Neural crest cell (in vitro differentiated cells): ENCODE measurements at places on chromosomes 2 and 18. TPM values are rescaled to one million over a fixed set of nuclear protein-coding genes. Genes with fewer than 3 reads are reported as not detected.

DNA sequence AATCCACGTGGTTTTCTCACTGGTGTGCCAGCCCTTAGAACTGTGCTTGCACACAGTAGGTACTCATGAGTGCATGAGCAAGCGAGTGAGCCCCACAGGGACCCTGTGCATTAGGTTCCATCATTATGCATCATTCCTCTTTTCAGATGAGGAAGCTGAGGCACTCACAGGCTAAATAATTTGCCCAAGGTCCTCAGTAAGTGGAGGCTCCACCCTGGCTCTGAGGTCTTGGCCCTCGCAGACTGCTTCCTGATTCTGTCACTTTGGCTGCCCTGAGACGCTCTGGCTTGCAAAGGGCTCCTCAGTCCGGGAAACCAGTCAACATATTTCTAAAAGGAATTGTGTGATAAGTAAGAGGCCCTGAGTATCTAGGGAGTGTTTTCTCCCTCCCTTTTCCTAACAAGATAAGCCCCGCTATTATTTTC lies 71.7 kb downstream of the IL1R2 start:
- no peak for DNase-seq

G6PC2 gene
- not detected in 2 replicates for total RNA-seq

DNA sequence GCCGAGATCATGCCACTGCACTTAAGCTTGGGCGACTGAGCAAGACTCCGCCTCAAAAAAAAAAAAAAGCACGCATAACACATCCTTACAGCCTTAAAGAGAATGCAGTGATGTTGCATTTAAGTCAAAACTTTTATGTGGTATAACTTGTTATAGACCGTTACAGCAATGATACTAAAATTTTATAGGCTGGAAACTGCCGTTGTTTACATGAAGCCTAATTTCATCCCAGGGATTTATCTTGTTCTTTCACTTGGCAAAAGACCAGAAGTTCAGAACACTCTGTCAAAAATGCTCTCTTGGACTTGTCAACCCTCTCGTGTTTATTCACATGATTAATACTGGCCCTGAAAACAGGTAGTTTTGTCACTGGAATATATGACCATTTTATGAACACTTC lies 7.4 kb downstream of the GNAL start:
- no peak for DNase-seq

DNA sequence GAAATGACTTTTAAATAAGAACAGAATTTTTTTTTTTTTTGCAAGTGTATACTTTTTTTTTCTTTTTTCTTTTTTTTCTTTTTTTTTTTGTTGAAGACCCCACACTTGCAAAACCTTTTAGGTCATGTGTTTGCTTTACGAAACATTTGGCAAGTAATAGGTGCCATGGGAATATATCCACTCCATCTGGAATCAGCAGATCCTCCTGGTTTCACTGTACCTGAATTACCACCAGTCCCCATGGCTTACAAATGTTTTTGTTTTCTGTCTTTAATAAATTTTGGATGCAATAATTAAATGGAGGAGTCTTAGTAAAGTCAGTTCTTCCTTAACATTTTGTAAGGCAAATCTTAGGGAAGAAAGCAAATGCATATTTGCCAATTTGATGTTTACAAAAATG lies 559.7 kb upstream of the ZEB2 start:
- no peak for DNase-seq

DNA sequence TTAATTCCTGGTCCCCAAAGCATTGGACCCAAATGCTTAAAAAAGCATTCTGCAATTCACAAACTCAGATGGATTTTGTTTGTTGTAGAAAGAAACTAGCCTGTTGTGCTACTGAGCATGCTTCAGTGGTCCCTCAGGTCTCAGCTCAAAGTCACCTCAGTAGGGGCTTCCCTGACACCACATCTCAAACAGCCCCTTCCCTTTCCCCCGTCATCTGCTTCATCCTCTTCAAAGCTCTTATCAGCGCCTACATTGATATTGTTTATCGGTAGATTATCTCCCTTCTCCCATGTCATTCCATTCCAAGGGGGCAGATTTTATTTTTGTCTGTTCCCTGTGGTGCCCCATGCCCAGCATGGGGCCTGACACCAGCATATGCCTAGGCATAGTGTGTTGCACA lies 172.9 kb downstream of the CELF4 start:
- no peak for DNase-seq

BAZ2B gene
- total RNA-seq = 65.9 and 76.2 TPM in 2 replicates

- no peak for DNase-seq
Observed at GRCh38 chr2:223787358-223787757, 50.0 kb downstream of the AP1S3 start.

GRCh38 chr2:239225871-239226561 lies 174.8 kb downstream of the HDAC4 start:
- DNase-seq = no peak

FIGN gene
- total RNA-seq = 57.3 and 58.1 TPM in 2 replicates

SLC19A3 gene
- 0.54 and 1.1 TPM in 2 replicates for total RNA-seq

DNA sequence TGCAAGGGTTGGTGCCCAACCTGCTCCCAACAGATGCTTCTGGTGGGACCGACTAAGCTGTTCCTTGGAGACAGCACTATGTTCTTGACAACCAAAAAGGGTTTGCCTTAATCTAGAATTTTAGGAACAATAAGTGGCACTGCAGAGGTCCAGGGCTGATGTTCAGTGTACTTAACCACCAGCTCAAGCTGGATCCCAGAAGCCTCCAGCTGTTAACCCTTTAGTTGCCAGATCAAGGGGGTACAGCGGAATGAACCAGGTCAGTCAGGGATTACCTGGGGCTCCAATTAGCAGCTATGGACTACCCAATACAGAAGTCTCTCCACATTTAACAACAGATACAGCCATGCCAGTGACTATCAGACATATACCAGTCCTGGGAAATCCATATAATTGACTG lies 3.5 kb downstream of the GPR75 start:
- no peak for DNase-seq

IL1RL2 gene
- not detected in 2 replicates for total RNA-seq

DNA sequence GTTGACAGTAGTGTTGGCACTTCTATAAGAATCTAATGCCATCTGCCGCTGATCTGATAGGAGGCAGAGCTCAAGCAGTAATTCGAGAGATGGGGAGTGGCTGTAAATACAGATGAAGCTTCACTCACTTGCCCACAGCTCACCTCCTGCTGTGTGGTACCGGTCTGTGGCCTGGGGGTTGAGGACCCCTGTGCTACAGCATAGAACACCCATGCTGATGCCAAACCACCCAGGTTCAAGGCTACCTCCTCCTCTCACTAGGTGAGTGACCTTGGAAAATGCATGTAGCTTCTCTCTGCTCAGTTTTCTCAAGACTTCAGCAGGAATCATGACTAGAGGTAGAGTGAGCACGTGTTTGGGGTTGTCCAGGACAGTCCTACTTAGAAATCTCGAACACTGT lies 263.4 kb downstream of the SH3BP4 start:
- DNase-seq = no peak

UCN gene
- total RNA-seq = 1.6 and 1.9 TPM in 2 replicates

PSD4 gene
- 2.4 and 2.9 TPM in 2 replicates for total RNA-seq

DNA sequence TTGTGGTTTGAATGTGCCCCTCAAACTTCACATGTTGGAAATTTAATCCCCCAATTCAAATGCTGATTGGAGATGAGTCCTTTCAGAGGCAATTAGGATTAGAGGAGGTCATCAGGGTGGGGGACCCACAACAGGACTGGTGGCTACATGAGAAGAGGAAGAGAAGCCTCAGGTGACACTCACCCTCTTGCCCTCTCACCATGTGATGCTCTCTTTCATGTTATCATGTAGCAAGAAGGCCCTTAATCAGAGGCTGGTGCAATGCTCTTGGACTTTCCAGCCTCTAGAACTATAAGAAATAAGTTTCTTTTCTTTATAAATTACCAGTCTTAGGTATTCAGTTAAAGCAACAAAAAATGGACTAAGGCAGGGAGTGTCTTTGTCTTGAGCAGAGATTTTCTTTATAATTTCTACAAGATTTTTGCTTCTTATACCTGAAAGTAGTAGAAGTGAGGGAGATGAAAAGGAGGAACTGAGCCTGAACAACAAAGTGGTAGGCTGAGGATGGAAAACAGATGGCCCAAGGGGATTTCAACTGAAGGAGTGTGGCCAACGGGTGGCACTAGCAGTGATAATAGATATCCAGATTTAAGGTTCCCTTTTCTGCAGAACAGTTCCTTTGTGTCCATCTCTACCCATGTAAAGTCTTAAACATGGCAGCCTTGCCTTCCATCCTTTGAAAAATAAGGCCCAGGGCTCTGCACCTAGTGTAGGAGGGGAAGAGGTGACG lies 49.2 kb upstream of the TGIF1 start:
- DNase-seq = no peak

DNA sequence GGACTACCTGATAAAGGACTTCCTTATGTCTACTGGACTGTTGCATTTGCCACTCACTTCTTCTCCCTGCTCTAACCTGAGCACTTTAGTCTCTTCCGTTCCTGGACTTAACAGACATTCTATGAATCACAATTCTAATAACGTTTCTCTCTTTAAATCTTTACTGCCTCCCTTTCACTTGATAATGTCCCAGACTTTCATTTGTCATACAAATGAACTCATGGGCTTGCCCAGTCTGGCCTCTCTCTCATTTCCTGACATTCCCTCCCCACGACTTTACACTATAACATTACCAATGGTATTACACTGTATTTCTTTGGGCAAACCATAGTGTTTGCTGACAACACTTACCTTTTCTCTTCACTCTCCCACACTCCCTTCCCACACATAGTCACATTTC lies 540.7 kb upstream of the TMEFF2 start:
- DNase-seq = no peak

DNA sequence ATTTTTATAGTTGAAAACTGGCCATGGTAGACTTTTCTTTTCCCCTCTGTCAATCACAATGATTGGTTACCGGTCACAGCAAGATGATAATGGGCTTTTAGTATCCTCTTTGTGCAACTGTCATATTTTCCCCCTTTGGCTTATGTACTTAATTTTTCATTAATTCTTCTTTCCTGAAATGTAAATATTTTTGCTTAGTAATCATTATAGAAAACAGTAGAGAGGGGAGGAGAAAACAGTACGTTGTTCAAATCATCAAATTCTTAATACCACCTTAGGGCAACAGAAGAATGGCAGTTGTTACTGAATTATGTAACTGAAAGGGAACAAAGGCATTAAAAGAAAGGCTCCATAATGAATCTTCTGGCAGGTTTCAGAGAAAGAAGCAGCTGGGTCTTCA lies 699.0 kb downstream of the METTL4 start:
- DNase-seq = no peak

- DNase-seq = no peak
Observed at GRCh38 chr18:49111191-49111988, 160.6 kb upstream of the SMAD7 start.

DNA sequence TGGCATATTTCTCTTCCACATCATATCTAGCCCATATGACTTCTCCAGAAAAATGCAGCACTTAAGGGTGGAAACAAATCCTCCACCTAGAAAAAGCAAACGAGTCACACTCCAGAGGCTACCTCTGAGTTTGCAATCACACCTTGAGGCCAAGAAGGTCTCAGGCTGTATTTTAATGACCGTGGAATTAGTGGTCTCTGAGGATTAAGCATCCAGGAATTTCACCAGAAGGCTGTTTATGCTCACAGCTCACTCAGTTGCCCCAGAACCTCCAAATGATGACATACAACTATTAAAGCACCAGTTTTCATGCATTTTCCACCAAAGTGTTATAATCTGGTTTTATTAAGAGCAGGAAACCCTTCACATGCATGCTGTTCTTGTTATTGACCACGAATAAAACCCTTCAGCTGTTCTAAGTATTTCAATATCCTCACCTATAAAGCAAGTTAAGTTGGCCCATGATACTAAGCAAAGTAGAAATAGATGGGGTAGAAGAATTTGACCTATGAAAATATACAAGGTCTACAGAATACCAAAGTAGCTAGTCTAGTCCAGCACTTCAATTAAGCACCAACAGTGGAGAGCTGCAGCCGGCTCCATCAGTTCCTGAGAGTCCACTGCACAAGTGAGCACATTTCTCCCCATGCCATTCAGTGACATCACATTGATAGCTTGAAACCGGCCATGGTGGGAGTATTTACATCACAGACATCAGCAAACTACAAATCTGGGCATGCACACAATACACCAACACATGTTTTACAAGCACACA lies 39.5 kb upstream of the SLC14A1 start:
- DNase-seq = no peak

FOXI3 gene
- 0.12 TPM in 1 of 2 replicates, not detected in the other for total RNA-seq

ITGB6 gene
- not detected in 2 replicates for total RNA-seq

- no peak for DNase-seq
Observed at GRCh38 chr2:212295571-212295970, 243.0 kb downstream of the ERBB4 start.

- DNase-seq = no peak
Observed at GRCh38 chr2:100423631-100424030, 6.2 kb upstream of the CHST10 start.

SIGLEC15 gene
- total RNA-seq = not detected in 2 replicates

MROH2A gene
- total RNA-seq = not detected in 2 replicates

SCTR gene
- total RNA-seq = not detected in 2 replicates

NEU2 gene
- not detected in 2 replicates for total RNA-seq

FNDC4 gene
- total RNA-seq = 14.2 and 17.4 TPM in 2 replicates
